ENCODE measurements at places on chromosomes 12 and 14.

GRCh38 chr12:39227218-39227617 is 215.7 kb downstream of the KIF21A start:
- peak; percentile 47 for DNase-seq

DNA sequence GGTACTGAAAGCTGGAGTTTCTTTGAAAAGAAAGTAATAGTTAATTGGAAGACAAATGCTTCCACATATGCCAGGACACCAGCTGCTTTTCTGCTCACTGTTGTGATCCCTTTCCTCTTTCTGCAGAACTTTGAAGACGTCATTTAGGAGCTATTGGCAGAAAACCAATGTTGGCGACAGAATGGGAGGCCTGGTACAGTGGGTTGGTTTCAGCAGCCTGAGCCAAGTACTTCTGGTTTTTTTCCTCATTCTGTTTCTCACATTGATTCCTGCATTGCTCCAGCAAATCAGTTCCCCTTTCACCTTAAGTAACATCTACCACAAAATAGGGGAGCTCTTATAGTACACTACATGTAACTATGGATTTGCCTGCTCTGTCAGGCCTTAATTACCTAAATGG is 96.9 kb downstream of the FIGNL2 start:
- DNase-seq: no peak

DNA sequence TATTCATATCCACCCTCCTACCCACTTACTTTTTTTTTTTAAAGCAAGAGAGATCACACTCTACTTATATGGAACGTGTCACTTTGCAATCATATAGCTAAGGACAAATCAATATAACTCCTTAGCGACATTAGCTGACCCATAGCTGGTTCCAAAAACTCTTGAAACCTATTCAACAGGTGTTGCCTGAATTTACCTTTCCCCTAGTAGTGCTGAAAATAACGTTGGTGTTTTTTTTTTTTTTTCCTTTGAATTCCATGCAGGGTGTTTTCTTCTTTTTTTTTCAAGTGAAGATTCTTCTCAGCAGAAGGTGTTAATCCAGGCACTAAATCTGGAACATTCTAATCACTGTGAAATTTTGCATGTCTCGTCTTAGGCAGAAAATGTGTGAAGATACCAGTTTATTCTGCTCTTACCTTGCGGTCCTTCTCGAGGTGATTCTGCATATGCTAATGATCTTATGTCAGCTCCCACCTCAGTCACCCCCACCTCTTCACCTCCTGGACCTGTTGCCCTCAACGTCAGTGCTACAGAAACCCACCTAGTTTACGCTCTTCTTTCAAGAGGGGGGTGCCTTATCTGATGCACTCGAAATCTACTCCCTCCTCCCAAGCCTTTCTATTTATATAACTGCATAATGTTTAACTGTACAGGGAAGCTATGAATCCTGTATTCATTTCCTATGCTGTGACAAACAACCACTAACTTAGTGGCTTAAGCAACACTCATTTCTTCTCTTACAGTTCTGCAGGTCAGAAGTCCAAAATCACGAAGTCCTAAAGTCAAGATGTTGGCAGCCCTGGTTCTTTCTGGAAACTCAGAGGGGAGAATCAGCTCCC is 7.1 kb upstream of the VPS37B start:
- no peak for DNase-seq

DNA sequence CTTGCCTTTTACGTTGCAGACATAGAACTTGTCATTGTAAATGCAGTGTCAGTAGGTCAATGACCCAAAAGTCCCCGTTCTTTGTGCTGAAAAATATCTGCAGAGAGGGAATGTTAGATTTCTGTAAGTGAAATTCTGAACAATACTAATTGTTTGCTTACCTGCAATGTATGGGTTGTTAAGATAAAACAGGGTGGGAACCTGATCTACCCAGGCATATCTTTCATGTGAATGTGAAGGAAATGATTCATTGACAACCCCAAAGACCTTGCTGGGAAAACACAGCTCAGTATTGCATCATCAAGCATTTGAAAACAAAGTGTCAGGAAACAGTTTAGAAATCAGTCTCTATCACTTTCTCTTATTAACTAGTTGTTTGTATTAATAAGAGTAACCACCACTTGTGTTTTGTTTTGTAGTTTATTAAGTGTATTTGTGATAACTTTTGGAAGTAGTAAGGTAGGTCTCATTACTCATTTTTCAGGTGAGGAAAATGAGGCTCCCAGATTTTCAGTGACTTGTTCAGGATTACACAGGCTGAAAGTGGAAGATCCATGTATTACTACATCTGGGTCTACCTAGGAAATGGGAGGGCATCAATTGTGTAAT is 57.9 kb upstream of the SLC38A2 start:
- peak; percentile 14 for DNase-seq

GRCh38 chr14:91509878-91510170 is 286 bp downstream of the PPP4R3A start:
- DNase-seq: no peak

DNA sequence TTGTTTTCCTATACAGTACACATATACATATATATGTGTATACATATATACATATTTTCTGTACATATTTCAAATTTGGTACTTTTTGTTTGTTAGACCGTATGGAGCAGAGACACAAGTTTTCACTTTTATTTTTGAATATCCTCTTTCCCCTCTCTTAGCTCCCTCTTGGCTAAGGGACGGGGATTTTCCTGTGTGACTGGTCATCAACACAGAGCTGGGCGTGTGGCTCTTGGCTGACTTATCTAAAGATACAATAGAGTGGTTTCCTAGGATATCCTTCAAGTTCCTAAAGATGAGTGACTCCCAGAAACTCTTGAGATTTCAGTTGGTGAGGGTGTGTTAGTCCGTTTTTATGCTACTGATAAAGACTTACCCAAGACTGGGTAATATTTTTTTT is 1404.5 kb upstream of the TMEM132C start:
- DNase-seq: no peak

- DNase-seq: no peak
Measured at GRCh38 chr12:3795492-3796133, 42.7 kb upstream of the CRACR2A start.

- DNase-seq: no peak
Measured at GRCh38 chr12:99916555-99916954, 68.2 kb downstream of the ANKS1B start.

- DNase-seq: no peak
Measured at GRCh38 chr14:102227184-102227964, 77.6 kb downstream of the MOK start.

DNA sequence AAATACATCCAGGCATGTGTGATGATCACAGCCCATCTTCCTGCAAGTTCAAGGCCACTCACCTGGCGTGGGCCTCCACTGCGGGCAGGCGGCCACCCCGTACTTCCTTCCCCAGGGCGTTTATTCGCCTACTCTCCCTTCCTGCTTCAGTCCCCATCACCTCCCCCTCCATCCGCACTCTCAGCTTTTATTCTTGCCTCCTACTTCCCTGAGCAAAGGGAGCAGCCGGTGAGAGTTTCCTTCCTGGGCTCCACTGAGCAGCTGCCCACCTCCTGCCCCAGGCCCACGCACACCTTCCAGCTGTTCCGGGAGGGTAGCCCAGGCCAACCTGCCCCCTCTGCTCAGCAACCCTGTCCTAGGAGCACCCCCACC is 4.1 kb downstream of the CYP46A1 start:
- no peak for DNase-seq

DNA sequence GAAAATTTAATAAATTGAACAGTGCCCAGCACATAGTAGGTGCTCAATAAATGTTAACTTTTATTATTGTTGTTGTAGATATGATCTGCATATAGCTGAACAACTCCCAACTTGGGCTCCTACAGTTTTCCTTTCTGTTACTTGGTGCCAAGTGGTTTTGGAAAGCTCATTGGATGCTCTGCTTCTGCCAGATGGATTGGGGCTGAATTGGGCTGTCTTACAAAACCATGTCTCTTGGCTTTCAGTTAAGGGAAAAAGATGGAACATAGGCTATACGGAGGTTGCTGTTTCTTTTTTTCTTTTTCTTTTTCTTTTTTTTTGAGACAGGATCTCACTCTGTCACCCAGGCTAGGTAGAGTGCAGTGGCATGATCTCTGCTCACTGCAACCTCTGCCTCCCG is 140.7 kb upstream of the PWP1 start:
- no peak for DNase-seq

DNA sequence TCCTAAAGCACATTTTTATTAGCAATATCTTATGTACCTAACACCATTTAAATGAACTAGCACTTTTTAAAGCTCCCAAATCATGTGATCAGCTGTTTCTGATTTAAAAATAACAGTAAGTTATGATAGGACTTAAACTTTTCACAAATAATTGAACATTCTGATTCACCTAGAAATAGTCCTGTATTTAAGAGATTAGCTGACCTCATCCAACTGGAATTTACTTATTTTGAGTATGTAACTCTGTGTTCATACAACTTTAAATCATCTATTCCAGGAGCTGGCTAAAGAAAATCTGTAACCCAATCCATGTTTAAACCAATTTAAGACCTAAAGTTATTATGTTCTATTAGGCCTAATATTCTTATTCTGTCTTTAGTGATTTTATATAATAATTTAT is 184.3 kb downstream of the CCDC91 start:
- no peak for DNase-seq

GRCh38 chr12:14379508-14379907 is 14.0 kb downstream of the ATF7IP start:
- DNase-seq: no peak

DNA sequence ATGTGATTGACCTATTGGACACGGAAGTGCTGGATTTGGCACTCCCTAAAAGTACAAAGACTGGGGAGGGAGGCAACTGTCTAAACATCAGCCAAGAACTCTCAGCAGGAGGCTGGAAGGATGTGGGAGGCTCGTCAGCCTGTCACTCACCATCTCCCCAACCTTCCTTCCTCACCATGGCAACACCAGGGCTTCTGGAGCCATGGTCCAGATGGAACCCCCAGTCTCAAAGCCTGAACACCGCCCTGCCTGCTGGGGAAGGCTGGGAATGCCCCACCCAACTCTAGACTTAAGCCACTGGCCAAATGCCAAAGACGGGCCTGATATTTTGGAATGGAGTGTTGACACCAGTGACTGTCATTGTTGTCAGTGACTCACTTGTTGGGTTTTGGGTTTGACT is 55.3 kb downstream of the GALNT16 start:
- no peak for DNase-seq

DNA sequence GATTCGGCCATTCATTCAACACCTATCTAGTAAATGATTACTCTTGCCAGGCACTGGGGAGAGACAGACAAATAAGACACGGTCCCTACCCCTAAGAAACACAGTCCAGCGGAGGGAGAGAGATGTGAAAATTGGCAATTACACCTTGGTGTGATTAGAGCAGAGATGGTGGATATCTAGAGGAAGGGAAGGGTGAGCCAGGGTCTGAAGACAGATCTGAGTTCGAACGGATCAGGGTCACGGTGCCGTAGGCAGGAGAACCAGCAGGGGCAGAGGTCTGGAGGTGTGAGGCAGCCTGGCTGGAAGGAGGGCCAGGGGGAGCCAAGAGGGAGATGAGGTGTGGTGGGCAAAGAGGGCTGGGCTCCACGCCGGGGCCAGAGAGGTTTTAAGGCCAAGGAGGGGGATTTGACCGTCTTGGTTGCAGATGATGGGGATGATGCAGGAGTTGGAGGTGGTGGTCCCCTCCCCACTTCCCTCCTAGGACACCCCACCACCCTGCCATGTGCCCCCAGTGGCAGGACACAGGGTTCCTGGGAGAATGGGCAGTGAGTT is 27.1 kb downstream of the FAM222A start:
- no peak for DNase-seq

DNA sequence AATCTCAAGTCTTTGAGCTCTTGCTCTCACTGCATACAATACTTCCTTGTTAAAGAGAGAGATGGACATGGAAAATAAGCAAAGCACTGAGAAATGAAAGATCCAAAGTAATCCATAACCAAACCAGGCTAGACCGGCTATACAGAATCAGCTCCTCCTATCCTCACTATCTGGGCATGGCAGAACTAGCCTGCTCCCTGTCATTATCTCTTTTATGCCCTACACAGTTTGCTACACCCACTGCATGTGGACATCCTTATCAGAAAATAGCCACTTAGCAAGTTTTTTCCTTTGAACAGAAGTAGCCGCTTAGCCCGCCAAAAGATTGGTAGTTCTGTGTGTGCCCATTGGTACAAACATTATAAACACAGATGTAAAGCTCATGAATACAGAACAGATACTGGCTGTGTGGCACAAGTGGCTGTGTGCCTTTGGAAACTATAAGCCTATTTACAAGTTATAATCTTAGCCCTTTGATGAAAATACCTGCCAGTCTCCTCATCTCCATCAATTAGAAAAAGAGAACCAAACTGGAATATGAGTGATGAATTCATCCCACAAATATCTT is 34.7 kb downstream of the SPTB start:
- no peak for DNase-seq

GRCh38 chr12:93541578-93542225 is 30.8 kb upstream of the SOCS2 start:
- no peak for DNase-seq

- DNase-seq: no peak
Measured at GRCh38 chr12:65584016-65584415, 240.3 kb upstream of the HMGA2 start.

- no peak for DNase-seq
Measured at GRCh38 chr14:68730811-68731425, 61.9 kb downstream of the ZFP36L1 start.

- DNase-seq: peak; percentile 19
Measured at GRCh38 chr14:104206281-104206904, 68.0 kb downstream of the KIF26A start.

DNA sequence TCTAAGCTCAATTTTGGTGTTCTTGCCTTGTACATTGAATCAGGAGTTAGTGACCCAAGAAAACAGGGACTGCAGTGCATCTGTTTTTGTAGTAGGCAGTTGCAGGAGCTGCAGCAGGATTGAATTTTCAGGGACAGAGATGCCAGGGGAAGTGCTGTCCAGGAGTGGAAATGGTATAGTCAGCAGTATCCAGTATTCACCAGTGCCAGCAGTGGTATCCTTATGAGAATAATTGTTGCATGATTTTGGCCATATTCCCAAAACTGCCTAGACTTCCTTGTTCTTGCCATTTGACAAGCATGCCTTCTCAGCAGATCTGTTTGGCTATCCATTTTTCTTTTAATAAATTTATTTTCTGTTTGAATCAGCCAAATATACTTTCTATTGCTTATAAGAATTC is 18.6 kb upstream of the ABCD2 start:
- DNase-seq: no peak

DNA sequence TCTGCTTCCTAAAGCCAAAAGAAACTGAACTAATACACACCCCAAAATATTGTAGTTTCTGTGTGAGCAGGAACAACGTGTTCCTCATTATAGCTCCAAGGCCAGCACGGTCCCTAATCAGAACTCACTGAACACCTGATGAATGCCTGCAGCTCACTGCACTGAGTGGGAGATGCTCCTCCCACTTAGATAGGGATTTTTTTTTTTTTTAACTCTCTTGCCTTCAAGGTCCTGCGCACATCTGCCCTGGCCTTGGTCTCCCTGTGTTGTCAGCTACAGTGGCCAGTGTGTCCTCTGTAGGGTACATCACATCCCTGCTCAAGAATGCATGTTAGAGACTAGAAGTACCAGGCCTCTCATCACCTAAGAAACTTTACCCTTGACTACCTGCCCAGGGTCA is 44.3 kb upstream of the TMPO start:
- no peak for DNase-seq

DNA sequence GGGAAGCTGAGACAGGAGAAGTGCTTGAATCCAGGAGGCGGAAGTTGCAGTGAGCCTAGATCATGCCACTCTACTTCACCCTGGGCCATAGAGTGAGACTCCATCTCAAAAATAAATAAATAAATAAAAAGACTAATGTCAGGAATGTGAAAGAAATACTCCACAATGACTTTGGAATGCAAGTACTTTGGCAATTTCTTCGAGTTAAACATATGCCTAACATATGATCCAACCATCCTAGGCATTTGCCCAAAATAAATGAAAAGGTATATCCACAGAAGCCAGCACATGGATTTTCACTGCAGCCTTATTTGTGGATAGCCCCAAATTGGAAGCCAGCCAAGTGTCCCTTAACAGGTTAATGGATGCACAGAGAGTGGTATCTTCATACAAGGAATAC is 357.9 kb upstream of the TMEM132C start:
- no peak for DNase-seq
